ENCODE measurements at places on chromosomes 4 and X. TPM values are rescaled to one million over a fixed set of nuclear protein-coding genes. Genes with fewer than 3 reads are reported as not detected.

DNA sequence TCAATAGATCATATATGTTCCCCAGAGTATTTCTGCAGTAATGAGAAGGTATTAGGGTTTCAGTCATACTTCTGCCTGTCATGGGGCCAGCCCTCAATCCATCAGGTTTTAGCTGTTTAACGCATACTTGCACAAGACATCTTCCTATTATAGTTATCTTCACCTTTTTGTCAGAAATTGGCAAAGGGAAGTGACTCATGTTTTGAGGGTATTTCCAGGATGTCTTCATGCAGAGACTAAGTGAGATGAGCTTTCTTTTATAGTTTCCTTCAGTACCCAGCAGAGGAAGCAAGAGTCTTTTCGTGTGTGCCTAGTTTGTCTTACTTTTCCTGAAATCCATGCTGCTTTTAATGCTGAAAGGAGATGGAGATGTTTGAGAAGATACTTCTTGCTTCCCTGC is 9.5 kb downstream of the CSTF2 start:
- H3K27me3 ChIP-seq, result no peaks in the 10 kb centered on the region
- no peaks in the 10 kb centered on the region for H3K4me1 ChIP-seq
- DNase-seq, result no peak
- H3K36me3 ChIP-seq, result peaks cover 41% of the 10 kb centered on the region

STAP1 gene
- total RNA-seq, result not detected

DNA sequence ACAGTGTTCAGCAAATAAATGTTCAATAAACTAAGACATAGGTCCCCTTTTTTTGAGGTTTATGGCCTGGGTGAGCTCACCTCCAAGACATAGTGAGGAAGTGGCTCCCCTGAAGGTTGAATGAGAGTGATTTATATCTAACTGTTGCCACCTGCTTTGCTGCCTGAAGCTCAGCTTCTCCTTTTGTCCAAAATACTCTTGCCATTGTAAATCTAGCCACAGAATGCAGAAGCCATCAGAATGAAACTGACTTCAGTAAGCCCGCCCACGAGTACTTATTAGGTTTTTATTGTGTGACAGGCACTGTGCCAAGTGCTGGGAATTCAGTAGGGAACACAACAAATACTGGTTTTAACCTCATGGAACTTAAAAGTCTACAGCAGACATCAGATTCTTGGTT is 18.0 kb downstream of the SPINK2 start:
- H3K27ac ChIP-seq, result no peak overlapping the region
- no peaks in the 10 kb centered on the region for H3K4me1 ChIP-seq
- no peaks in the 10 kb centered on the region for H3K27me3 ChIP-seq

- DNase-seq, result no peak
- H3K4me3 ChIP-seq, result no peak overlapping the region
- no peaks in the 10 kb centered on the region for H3K27me3 ChIP-seq
- no peak overlapping the region for H3K27ac ChIP-seq
- no peaks in the 10 kb centered on the region for H3K4me1 ChIP-seq
Measured at GRCh38 chrX:13283512-13283911, 36.3 kb downstream of the ATXN3L start.

- no peak overlapping the region for H3K27ac ChIP-seq
- no peaks in the 10 kb centered on the region for H3K4me1 ChIP-seq
- no peaks in the 10 kb centered on the region for H3K27me3 ChIP-seq
- H3K36me3 ChIP-seq, result no peaks in the 10 kb centered on the region
- no peak for DNase-seq
Measured at GRCh38 chr4:130712038-130712437, 1616.1 kb downstream of the C4orf33 start.

GYPA gene
- not detected for total RNA-seq

MAMLD1 gene
- total RNA-seq, result 15.4 TPM

DNA sequence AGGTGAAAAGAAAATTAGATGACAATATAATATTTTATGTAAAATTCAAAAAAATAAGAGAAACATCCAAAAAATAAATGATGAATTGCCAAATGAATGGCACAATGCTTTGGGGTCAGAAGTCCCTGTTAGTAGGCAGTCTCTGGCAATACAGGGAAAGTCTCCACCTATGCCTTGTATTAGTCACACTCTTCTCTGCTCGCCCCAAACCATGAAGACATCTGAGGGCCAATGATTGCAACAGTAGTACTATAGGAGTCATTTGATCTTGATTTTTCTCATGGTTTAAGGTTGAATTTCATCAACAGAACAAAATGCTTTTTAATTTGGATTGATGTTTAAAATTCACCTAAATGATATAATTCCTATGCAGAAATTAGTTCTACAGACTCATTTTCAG is 3.9 kb upstream of the PRSS12 start:
- peaks cover 12% of the 10 kb centered on the region for H3K27me3 ChIP-seq
- H3K4me1 ChIP-seq, result peaks cover 12% of the 10 kb centered on the region
- no peak overlapping the region for H3K4me3 ChIP-seq
- H3K36me3 ChIP-seq, result no peaks in the 10 kb centered on the region
- no peak for DNase-seq

MAP3K15 gene
- 0.21 TPM for total RNA-seq

GRCh38 chr4:68416591-68416990 is 30.7 kb upstream of the TMPRSS11E start:
- no peaks in the 10 kb centered on the region for H3K36me3 ChIP-seq
- H3K27ac ChIP-seq, result no peak overlapping the region
- H3K4me3 ChIP-seq, result no peak overlapping the region
- no peaks in the 10 kb centered on the region for H3K4me1 ChIP-seq
- H3K27me3 ChIP-seq, result no peaks in the 10 kb centered on the region

DNA sequence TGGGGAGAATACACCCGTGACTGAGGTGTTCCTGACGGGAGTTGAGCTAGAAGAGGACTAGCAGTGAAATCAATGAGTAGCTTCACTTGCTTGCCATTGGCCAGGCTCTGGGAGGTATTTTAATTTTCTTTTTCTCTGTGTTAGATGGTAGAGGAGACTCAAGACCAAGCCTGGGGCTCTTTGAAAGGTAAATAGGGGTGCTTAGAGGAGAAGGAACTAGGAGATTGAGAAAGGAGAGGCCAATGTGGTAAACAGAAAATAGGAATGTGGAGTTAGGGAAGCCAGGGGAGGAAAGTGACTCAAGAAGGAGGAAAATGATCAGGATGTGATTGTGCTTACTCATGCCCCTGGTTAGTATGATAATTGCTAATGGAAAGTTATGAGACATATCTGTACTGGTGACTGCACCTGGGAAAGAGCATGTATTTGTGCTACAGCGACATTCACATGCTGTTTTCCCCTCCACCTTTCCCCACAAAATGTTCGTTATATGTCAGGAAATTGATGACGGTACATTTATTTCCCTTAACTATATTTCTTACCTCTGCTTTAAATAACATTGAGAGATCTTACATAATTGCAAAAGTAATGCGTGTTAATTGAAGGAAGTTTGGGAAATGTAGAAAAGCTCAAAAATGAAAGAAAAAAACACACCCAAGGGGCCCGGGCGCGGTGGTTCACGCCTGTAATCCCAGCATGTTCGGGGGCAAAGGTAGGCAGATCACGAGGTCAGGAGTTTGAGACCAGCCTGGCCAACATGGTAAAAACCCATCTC is 16.9 kb upstream of the LRBA start:
- H3K27ac ChIP-seq, result no peak overlapping the region
- no peaks in the 10 kb centered on the region for H3K36me3 ChIP-seq
- no peak for DNase-seq
- no peaks in the 10 kb centered on the region for H3K27me3 ChIP-seq
- H3K4me1 ChIP-seq, result no peaks in the 10 kb centered on the region

- no peak for DNase-seq
- no peak overlapping the region for H3K27ac ChIP-seq
- no peaks in the 10 kb centered on the region for H3K27me3 ChIP-seq
- H3K4me3 ChIP-seq, result no peak overlapping the region
- H3K36me3 ChIP-seq, result no peaks in the 10 kb centered on the region
Measured at GRCh38 chr4:52880994-52881393, 18.9 kb downstream of the RASL11B start.

- H3K4me3 ChIP-seq, result no peak overlapping the region
- H3K36me3 ChIP-seq, result no peaks in the 10 kb centered on the region
- no peaks in the 10 kb centered on the region for H3K4me1 ChIP-seq
- H3K27me3 ChIP-seq, result no peaks in the 10 kb centered on the region
Measured at GRCh38 chr4:40269133-40269532, 66.0 kb upstream of the CHRNA9 start.
